ENCODE measurements at places on chromosomes 13 and 19.

DNA sequence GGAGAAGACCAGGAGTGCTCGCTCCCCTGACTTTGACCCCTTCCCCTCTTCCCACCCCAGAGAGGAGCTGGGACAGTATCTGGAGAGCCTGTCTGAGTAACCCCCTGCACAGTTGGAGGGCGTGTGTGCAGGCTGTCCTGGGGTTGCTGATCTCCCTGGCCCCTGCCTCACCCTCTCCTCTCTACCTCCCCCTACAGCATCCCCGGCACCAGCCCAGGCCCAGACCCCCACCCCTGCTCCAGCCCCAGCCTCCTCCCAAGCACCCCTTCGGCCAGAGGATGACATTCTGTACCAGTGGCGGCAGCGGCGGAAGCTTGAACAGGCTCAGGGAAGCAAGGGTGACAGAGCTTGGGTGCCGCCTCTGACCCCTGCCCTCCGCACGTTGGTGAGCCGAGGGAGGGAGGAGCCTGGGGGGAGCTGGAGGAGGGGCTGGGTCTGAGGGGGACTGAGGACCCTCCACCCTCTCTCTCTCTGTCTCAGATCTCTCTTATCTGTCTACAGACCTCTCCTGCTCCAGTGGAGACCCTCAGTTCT is 8.7 kb downstream of the PROSER3 start:
- DNase-seq = no peak

DNA sequence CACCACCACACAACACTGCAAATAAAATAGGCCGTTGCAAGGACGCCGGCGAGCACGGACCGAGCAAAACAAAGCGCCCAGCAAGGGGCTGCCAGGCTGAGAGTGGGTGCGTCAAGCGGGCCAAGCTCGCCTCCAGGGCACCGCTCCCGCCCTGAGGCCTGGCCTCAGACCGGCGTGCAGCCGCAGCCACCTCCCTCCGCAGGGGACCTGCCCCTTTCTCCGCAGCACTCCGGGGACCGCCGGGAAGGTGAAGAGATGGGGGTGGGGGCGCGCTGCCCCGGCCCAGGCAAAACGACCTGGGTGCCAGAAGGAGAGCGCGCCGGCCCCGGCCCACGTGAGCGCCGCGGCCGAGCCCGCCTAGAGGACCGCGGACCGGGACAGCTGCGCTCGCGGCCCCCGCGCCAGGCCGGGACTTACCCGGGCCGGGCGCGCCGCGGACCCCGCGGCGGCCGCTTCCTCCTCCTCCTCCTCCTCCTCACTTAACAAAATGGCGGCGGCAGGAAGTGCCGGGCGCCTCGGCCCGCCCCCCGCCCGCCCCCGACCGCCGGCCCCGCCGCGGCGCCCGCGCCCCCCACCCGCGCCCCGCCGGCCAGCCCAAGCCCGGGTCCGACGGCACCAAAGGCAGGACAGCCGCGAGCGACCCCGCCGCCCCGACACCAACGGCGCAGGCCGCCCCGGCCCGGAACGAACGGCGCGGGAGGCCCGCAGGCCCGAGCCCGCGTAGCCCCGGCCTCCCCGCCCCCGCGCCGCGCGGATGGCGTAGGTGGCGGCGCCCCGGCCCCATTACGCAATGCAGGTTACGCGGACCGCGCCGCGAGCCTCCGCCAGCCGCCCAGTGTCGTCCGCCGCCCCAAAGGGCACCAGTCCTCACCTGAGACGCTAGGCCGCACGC is 674 bp downstream of the BRD4 start:
- DNase-seq = no peak

GRCh38 chr19:41785653-41786052 is 10.7 kb upstream of the CEACAM3 start:
- DNase-seq = peak; percentile 25

DNA sequence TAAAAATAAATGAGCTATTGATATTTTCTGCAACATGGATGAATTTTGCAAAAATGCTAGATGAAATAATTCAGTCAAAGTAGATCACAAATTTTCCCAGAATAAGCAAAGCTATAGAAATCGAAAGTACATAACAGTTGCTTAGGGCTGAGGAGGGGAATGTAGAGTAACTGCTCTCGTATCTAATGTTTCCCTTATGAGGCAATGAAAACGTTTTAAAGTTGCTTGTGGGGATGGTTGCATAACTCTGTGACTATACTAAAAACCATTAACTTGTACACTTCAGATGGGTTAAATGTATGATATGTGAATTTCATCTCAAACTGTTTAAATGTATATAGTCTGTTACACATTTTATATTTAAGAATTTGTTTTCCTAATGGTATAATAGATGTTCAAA is 231.7 kb downstream of the GGACT start:
- no peak for DNase-seq

DNA sequence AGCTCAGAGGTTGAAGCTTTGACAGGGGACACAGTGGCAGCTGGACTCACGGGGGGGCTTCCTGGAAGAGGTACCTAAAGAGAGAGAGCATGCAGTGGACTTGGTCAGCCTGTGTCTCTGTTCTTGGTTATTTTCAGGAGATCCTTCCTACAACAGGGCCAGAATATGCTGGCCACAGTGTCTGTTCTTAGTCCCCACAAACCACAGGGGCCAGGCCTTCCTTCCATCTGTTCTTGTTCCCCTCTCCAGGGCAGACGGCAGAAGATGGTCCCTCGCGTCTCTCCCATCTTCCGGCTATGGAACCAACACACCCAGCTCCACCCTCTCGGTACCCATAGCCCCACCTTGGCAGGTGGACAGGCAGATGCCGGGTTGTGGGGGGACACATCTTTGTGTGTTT is 24.8 kb downstream of the MAST3 start:
- DNase-seq = no peak

All from retinal pigment epithelial cell (primary cell).